ENCODE measurements at places on chromosomes 2 and 18.

GRCh38 chr2:9158786-9159779 is 47.5 kb upstream of the ASAP2 start:
- no peak for DNase-seq

GRCh38 chr2:85551698-85552678 is 9.3 kb downstream of the GGCX start:
- DNase-seq = peak; percentile 85

DNA sequence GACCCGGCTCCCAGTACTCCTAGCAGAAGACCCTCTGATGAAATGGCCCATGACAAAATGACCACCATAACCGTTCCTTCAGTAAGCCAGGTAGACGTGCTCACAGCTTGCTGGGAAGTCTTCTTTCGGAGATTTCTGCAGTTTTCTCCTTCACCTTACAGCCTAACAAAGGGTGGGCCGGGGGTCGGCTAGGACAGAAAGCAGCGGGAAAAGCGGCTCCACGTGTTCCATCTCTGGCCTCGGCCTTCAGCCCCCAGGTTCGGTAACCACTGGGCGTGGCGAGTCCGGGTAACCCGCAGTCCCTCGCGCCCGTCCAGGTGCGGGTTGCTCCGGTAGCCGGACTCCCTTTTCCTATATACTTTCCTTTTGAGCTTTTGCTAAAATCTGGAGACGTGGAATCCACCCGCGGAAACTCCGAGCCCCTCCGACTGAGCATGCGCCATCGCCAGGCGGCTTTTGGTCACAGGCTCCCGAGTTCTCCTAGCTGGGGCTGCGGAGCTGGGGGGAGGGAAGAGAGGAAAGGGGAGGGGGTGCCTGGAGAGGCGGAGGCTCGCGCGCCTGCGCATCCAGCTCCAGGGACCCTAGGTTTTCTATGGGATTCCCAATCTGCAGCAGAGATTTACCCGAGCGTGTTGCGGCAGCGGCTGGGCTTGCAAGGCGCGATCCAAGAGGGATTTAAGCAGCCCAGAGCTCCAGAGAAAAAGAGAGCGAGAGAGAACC is at the start of gene VSNL1:
VSNL1 (plus strand) TSS at position 604 of the 720 bp plus-strand sequence. CDS start 51,379 bp downstream, outside the sequence.
- DNase-seq = no peak

DNA sequence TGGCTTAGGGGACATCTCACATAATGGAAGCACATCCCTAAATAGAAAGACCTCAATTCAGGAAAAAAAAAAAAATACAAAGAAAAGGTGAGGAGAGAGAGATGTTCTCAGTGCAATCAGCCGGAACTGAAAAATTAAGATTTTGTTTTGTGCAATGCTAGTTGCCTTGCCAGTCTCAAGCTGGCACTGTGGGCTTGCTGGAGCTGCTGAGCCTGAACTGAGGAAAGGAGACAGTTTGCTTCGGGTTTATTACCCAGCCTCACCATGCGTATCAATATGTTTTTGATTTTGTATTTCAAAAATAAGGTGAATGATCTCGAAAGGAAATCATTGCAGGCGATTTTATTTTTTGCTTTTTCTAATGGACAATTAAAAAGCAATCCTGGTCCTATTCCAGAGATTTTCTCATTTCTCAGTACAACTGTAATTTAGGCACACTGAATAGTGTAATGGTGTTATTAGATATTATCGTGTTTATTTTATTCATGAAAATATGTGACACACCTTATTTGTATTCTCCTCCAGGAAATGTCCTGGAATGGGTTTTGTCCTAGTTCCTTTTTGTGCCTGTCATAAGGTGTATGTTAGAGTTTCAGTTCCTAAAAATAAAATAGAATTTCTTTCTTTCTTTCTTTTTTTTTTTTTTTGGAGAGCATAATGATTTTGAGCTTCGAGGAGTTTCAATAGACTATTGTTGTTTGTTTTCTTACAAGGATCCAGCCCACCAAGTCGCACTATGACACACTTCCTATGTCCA is 72.8 kb upstream of the ZEB2 start:
- DNase-seq = no peak

GRCh38 chr2:223822818-223823217 is 14.6 kb downstream of the AP1S3 start:
- DNase-seq = no peak

- DNase-seq = no peak
Observed at GRCh38 chr2:85324639-85325465, 2.9 kb downstream of the TGOLN2 start.

- DNase-seq = no peak
Observed at GRCh38 chr2:102141011-102141943, 1.3 kb upstream of the IL1R1 start.

- DNase-seq = no peak
Observed at GRCh38 chr2:204066051-204066450, 129.5 kb downstream of the ICOS start.

DNA sequence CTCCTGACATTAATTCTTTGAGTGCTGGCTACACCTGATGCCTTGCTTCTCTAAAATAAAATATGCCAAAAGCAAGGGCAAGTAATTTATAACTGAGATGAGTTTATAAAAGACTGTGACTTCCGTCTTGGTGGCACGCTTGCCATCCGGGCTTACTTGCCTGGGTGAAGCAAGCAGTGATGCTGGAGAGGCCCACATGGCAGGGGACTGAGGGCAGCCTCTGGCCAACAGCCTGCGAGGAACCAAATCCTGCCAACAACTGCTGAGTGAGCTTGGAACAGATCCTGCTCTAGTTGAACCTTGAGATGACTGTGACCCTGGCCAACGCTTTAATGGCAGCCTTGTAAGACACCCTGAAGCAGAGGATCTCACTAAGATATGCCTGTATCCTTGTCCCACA is 96.1 kb upstream of the CAPN13 start:
- DNase-seq = no peak

- no peak for DNase-seq
Observed at GRCh38 chr2:118923371-118923770, 18.6 kb upstream of the MARCO start.

DNA sequence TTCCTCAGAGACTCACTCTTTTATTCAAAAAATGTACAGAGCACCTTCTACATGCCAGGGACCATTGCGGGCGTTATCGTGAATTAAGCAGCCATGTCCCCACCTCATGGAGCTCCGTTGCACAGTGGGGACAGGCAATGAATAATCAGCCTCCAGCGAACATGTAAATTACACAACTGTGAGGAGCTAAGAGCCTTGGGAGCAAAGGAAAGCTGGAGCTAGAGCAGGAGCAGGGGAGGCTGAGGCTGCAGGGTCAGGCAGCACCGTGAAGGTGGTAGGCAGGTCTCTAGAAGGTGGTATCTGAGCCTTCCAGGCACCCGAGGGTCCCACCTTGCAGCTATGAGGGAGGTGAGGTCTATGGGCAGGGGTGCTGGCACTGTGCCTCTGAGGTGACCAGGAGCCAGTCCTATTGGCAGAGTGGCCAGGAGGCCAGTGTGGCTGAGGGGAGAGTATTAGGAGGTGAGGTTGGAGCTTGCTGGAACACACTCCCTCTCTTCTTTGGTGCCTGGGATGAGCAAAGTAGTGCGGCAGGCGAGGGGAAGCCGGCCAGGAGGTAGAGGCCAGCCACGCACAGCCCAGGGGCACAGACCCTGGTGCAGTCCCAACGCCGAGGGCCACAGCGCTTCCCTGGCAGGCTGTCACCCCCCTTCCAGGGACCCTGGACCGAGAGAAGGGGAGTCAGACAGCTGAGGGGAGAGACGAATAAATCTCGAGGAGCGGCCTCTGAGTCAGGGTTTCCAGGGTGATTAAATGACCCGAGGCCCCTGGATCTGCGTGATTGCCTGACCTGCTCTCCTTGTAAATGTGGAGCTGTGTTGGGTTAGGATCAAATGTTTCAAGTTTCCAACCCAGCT is 167.3 kb downstream of the SEPTIN10 start:
- no peak for DNase-seq

DNA sequence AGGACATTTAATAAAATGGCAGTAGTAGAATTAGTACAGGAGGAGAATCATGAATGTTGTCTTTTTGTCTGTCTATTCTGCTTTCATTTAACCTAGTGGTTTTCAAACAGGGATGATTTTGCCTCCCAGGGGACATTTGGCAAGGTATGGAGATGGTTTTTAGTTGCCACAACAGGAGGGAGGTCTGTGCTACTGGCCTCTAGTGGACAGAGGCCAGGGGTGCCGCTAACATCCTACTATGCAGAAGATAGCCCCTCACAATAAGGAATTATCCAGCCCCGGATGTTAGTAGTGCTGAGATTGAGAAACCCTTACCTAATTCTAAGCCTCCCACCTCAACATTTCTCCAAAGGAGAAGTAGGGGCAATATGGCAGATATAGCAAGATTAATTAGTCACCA is 18.3 kb downstream of the FASTKD2 start:
- no peak for DNase-seq

DNA sequence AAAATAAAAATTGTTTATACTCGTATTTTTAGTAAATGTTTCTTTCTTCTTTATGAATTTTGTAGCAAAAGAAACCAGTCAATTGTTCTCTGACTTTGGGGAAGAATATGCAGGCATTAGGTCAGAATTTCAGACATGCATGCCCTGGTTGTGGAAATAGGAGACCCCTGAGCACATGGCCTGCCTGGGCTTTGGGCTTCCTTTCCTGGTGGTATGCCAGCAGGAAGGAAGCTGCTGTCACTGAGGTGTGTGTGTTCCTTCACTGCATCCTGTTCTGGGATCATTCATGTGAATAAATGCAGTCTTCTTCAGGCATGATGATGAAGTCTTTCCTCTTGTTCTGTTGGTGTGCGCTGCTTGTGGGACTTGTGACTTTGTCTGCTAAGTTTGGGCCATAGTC is 920.2 kb upstream of the VRK2 start:
- no peak for DNase-seq

DNA sequence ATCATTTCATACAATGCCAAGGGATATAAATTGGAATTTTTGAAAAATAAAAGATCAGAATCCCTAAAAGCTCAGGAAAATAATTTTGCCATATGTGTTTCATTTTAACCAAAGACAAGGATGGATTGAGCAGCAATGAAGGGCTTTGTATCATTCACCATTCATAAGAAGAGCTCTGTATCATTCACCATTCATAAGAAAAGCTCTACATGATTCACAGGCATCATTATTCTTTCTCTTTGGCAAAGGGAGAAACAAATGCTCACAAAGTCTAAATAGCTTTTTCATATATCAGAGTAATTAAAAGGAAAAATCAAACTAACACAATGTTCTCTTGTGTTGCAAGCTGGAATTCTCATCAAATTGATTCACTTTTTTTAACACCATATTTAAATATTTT is 169.1 kb upstream of the MC4R start:
- DNase-seq = no peak
